ENCODE measurements at places on chromosomes 16 and 17.
A peak's percentile ranks its signal among the peaks of the same experiment; 100 is the strongest.

DNA sequence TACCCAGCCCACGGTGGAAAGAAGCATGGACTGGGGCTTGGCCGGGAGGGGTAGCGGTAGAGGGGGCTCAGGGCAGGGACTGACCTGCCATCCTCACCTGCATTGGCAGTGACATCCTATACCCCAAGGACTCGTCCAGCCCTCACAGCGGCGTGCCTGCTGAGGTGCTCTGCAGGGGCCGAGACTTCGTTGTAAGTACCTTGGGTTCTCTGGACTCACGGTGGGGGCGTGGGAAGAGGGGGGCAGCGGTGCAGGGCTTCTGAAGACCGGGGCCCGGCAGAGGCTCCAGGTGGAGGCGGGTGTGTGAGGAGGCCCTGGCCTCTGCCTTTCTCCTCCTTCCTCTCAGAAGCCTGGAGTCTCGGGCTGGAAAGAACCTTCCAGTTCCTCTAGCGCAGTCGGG is 25.5 kb downstream of the POLR3E start:
- no peak for DNase-seq

DNA sequence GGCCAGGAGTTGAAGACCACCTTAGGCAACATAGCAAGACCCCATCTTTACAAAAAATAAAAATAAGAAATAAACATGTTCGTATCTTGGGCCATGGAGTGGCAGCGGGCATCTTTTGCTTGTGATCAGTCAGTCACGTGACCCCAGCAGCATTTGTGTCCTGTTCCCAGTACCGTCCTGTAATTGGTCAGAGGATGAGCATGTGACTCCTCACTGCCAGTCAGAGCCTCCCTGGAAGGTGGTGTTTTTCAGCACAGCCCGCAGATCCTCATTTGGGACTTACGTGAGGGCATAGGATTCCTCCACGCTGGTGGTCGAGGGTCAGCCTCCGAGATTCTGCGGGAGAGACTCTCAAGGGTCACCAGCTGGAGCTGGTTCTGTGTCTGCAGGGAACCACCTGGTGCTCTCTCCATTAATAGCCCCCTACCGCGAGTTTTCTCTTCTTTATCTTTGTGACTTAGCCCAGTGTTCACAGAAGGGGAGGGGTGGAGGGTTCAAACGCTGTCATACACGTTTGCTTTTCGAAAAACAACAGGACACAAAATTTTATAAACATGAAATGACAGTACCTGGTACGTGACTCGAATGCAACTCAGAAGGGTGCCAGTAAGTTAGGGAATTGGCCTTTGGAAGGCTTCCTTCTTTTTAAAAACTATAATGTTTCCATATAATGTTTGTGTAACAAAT is 17.2 kb downstream of the MRC2 start:
- no peak for DNase-seq

GRCh38 chr17:80773243-80773991 is 218.2 kb upstream of the CHMP6 start:
- DNase-seq: peak; percentile 27

- DNase-seq: peak; percentile 89
Measured at GRCh38 chr17:41647940-41648410, 23.6 kb upstream of the KRT17 start.

GRCh38 chr16:74580833-74581232 is 26.1 kb downstream of the GLG1 start:
- DNase-seq: peak; percentile 87

GRCh38 chr17:38322156-38322779 is 21.5 kb downstream of the GPR179 start:
- peak; percentile 82 for DNase-seq

DNA sequence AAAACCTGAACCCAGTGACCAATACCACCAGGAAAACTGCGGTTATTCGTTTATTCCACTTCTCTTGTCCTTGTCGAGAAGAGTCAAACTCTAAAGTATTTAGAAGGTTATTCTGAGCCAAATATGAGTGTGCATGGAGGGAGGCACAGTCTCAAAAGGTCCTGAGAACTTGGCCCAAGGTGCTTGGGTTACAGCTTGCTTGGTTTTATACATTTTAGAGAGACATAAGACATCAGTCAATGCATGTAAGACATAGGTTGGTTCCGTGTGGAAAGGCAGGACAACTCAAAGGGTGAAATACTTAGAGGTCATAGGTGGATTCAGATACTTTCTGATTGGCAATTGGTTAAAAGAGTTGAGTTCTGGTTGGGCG is 681 bp upstream of the TRAP1 start:
- peak; percentile 42 for DNase-seq

- no peak for DNase-seq
Measured at GRCh38 chr17:35010093-35010492, 29.8 kb downstream of the LIG3 start.

DNA sequence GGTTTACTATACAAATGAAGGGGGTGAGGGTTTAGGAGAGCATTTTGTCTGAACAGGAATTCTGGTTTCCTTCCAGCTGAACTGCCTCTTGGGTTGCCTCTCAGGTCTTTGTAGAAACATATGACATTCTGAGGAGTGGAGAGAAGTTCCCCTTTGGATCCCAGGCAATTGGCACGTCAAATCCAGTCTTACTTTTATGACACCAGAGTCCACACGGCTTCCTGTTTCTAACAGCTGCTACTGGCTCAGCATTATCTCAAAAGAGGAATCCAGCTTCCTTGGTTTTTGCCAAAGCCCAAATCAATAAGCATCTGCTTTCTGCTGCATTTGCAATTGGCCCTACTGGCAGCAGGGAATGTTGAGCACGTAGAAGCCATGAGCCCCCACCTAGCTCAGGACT is 97.6 kb upstream of the FAM20A start:
- DNase-seq: no peak

DNA sequence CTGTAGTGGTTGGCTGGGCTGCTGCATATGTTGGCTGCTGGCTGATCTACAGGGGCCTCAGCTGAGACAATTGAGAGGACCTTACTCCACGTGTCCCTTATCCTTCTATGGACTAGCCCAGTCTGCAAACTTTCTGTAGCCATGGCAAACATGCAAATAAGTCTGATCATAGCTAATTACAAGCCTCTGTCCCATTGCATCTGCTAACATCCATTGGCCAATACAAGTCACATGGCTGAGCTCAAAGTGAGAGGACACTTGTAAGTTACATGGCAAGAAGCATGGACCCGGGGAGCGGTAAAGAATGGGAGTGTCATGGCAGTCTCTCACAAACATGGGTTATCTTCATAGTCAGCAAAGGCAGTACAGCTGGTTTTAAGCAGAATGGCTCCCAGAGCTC is 11.6 kb upstream of the IL4R start:
- peak; percentile 63 for DNase-seq

DNA sequence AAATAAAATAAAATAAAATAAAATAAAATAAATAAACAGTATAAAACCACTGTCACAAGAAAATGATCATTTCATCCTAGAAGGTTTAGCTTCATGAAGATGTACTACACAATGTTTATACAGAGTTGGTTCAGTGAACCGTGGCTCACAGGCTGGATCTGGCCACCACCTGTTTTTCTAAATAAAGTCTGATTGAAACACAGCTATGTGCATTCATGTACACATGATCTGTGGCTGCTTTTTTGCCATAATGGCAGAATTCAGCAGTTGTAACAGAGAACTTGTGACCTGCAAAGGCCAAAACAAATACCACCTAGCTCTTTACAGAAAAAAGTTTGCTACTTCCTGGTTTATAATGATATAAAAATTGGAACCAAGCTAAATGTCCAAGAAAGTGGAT is 12.6 kb upstream of the RPRML start:
- peak; percentile 76 for DNase-seq

GRCh38 chr17:55726440-55726839 is 3.8 kb upstream of the TMEM100 start:
- DNase-seq: no peak

DNA sequence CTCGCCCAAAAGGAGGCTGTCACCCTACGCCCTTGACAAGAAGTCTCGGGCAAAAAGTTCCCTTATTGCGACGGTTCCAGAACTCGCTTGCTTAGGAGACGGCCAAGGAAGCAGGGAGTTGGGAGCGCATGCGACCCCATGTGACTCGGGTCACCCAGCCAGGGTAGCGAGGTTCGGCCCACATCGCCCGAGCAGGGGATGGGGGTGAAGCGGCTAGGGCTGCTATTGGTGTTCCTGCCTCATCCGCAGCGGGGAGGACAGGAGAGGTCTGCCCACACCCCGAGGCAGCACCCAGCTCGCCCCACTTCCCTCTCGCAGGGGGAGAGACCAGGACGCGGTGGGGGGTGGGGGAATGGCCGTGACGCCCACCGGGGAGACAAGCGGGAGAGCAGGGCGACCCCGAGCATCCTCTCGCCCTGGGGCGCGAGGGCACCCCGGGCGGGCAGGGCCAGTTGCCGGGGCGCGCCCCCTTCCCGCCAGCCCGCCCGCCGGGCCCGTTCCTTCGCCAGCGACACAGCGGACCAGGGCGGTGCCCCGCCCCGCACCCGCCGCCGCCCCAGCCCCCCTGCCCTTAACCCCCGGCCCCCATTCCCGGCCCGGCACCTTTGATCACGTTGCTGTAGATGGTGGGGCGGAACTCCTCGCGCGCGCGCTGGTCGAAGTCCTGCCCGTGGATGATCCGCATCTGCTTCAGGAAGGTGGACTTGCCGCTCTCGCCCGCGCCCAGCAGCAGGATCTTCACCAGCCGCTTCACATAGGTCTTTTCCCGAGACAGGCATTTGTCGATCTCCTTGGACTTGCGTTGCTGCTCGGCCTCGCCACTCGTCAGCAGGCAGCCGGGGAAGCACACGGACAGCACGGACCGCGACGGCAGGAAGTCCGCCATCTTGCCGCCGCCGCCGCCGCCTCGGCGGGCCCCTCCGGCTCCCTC is 567 bp downstream of the GNA13 start:
- DNase-seq: peak; percentile 61

GRCh38 chr17:50625032-50625871 is 9.4 kb upstream of the ABCC3 start:
- no peak for DNase-seq

GRCh38 chr17:36722121-36722902 is 120.9 kb downstream of the MRM1 start:
- peak; percentile 67 for DNase-seq

DNA sequence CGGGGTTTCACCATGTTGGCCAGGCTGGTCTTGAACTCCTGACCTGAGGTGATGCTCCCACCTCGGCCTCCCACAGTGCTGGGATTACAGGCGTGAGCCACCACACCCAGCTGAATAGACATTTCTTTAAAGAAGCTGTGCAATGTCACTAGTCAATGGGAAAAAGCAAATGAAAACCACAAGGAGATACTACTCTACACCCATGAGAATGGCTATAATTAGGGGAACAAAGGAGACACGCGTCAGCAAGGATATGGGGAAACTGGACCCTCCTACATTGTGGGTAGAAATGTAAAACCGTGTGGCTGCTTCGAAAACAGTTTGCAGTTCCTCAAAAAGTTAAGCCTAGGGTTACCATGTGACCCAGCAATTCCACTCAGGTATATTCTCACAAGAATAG is 103.4 kb downstream of the VPS53 start:
- DNase-seq: no peak

- no peak for DNase-seq
Measured at GRCh38 chr17:77163001-77163400, 22.2 kb downstream of the SEC14L1 start.

- no peak for DNase-seq
Measured at GRCh38 chr17:9833922-9834321, 8.2 kb downstream of the GLP2R start.

DNA sequence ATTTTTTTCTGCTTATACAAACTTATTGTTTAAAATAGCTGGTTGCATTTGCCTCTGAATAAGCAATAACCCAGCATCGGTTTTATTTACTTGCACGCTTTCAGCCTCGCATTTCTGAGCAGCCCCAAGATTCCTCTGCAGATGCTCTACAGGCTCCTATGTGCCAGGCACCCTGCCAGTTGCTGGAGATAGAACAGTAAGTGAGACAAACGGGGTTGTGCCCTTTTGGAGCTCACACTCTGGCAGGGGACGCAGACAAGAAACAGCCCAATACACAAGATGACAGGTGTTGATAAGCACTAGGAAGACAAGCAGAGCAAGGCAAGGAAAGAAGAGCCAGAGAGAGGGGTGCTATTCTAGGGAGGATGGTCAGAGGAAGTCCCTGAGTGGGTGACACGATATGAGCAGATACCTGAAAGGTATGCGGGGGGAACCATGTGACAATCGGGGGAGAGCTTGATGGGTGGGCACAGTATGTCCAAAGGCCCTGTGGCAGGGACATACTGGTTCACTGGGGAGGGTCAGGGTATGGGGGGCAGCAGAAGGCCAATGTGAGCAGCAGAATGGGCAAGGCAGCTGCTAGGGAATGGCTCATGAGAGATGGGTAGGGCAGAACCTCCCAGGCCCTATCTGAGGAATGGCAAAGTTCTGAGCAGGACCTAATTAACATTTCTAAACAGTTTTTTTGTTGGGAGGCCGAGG is 18.7 kb upstream of the ADORA2B start:
- DNase-seq: no peak

GRCh38 chr16:14365200-14365851 is 264.7 kb downstream of the PARN start:
- no peak for DNase-seq

DNA sequence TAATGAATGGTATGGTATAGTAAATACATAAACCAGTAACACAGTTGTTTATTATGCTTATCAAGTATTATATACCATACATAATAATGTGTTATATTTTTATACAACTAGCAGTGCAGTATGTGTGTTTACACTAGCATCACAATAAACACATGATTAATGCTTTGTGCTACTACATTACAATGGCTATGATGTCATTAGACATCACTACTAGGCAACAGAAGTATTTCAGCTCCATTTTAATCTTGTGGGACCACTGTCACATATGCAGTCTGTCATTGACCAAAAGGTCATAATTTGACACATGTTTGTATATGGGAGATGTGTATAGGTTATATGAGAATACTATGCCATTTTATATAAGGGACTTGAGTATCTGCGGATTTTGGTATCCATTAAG is 32.7 kb downstream of the TRIM37 start:
- DNase-seq: no peak

DNA sequence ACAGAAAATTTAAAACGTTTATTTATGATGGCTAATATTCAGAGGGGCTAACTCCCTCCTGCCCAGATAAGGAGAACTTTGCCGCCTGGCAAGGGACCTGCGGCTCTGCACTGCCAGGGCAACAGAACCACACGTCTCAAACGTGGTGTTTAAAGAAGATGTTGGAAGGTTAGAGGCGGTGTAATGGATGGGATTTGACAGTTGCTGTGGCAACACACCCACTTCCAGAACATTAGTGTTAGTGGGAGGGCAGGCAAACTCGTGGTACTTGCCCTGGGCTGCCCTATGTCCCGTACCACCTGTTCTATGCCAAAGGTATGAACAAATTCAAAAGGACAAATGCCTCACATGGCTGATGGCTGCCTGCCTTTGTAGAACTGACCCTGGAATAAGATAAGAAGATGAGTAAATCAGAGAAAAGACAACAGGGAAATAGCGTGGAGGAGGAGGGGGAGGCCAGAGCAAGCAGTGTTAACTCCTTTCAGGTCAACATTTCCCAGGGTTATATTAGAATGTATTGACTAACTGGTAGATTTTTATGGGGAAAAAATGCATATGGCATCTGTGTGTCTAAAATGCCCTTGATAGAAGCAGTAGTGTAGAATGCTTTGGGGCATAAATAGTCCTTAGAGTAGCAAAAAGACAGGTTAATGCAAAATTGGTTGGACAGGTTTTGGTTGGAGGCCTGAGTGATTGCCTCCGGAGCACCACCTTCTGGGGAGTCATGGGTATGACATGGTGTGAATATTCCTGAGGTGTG is 30.8 kb downstream of the HLF start:
- peak; percentile 75 for DNase-seq

GRCh38 chr17:11284811-11285210 is 43.8 kb downstream of the SHISA6 start:
- DNase-seq: no peak

Data from NAMALWA (cell line).